Stimulated activated CD4-positive, alpha-beta T cell treated with anti-CD3 and anti-CD28 coated beads, Interleukin-12 subunit alpha, Interleukin-12 subunit beta, amount 100 ng/mL, for 48 hours (primary cell): ENCODE measurements at places on chromosomes 2 and 18.

- no peak for DNase-seq
Measured at GRCh38 chr2:182015334-182016109, 29.9 kb downstream of the PPP1R1C start.

- no peak for DNase-seq
Measured at GRCh38 chr2:132256251-132256902, 94.6 kb upstream of the ANKRD30BL start.

DNA sequence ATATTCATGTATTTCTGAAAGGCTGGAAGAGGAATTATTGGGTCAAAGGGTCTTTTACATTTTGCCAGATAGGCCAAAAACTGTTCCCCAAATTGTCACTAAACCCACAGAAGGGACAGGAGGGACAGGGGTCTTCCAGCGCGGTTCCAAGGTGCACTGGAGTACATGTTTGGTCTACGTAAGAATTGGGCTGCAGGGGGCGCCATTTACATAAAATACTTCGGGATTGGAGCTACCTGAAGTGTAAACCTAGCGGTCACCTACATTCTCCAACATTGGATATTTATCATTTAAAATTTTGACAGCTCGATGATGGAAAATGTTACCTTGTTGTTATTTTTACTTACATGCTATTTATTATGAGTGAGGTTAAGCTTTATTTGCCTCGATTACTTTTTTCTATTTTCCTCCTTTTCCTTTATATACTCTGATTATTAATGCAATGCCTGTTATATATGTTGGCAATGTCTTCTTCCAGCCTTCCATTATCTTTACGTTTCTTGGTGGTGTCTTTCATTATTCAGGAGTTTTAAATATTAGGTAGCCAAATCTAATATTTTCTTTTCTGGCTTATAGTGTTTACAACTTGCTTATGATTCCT, 43.0 kb upstream of the RAB6C start:
- DNase-seq = peak; percentile 45

- no peak for DNase-seq
Measured at GRCh38 chr2:210915912-210916311, 359.5 kb downstream of the CPS1 start.

DNA sequence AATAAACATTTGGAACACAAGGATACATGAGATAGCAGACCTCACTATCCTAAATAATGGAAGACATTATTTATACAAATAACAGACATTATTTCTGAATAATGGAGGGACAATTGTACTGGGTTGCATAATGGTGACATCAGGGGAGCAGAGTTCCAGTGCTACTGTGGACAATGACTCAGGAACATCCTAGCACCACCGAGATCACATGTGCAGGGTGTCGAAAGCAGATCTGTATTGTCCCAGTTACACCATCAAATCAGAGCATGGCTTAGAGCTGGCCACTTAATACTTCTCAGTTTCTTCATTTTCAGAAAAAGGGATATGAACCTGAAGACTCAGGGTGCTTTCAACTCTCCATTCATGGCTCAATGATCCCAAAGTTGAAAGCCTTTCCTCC, 249.1 kb upstream of the RBMS1 start:
- DNase-seq = no peak

DNA sequence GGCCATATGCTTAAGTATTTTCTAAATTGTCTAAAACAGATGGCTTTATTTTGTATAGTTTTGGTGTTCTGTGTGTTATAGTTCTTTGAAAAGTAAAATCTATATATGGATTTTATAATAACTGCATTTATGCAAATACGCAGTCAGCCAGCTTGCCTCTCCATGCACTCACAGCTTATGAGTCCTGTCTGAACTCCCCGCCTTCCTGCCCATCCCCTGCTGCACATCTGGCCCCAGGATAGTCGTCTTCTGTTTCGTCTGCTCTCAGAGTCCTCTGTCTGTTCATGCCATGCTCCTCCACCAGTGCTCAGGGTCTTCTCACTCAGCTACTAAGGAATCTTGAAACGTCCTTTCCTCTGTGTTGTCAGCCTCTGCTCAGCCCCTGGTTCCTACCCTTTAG, 28.2 kb upstream of the ANKRD62 start:
- DNase-seq = no peak

- no peak for DNase-seq
Measured at GRCh38 chr2:74246496-74247195, 48.2 kb downstream of the MTHFD2 start.

- DNase-seq = no peak
Measured at GRCh38 chr18:7273301-7273921, 42.5 kb downstream of the LRRC30 start.

DNA sequence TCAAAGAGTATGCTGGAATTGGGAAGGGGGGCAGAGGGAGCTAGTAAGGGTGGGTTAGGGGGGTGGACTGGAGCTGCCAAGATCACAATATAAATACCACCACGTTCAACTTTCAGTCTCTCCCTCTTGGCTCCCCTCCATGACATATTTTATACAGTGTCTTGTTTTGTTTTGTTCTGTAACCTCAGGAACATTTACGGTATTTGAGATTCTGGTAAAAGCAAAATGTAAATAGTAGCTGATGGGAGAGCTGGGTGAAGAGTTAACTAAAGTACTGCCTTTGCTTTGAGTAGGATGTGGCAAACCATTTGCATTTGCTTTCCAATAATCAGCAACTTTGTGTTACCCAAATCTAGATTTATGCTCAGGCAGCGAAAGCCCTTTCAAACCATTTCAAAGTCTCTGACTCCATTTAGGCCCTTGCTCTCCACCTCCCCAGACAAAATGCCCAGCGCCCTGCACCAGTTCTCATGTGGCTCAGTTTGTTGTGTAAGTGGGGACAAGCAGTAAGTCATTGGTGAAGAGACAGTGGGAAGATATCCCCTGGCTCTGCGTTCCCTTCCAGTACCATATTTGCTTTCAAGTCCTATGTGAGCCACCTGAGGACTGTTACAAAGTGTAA, 17.4 kb downstream of the IRS1 start:
- DNase-seq = no peak

GRCh38 chr2:124501575-124502152, 476.6 kb downstream of the CNTNAP5 start:
- DNase-seq = no peak

DNA sequence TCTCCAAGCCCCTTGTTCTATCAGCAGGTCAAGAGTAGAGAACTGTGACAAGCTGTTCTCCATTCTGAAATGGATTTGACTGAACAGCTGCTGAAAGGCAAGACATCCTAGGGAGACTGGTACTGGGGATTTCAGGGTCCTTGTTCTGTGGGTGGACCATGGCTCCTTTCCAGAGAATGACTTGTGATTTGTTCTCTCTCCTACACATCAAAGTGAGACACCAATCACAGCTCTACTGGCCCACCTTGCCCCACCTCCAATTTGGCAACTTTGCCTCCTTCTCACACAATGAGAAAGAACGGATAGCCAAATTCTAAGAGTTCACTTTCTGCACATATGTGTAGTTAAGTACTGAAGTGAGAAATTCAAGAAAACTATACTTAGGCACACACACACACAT, 67.4 kb downstream of the BCL11A start:
- DNase-seq = no peak

DNA sequence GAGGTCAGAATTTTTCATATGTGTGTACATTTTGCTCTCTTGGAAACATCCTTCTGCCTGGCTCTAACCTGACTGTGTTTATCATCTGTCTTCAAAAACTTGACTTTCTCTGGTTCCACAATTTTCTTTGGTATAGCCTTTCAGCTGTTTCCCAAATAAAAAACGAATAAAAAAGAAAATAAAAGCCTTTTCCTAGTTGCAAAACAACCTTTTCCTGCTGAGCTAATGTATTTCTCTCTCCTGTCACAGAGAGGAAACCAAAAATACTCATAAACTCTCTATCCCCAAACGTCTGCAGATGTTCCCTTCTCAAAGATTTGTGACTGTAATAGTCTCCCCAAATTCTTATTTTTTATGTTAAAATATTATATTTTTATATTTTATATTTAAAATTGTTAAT, 505.3 kb upstream of the SLC39A10 start:
- no peak for DNase-seq

GRCh38 chr2:233036162-233036838, 3.8 kb downstream of the NEU2 start:
- no peak for DNase-seq

DNA sequence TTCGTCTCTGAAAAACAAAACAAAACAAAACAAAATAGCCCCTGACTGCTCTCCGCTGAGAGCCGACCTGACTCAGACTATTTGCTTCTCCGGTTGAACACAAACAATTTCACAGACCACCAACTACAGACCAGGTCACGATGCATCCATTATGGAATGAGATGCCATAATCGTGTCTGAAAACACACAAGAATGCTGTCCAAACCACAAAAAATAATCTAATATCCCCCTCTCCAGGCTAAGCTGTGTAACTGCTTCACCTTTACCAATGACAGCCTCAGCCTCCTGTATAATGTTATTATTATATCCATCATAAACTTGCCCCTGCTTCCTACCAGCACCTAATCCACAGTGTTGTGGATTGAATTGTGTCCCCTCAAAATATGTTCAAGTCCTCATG, 114.7 kb downstream of the DNAH6 start:
- no peak for DNase-seq

- no peak for DNase-seq
Measured at GRCh38 chr2:172922306-172922705, 153.3 kb upstream of the MAP3K20 start.

GRCh38 chr2:152359573-152360363, 24.8 kb downstream of the FMNL2 start:
- no peak for DNase-seq

DNA sequence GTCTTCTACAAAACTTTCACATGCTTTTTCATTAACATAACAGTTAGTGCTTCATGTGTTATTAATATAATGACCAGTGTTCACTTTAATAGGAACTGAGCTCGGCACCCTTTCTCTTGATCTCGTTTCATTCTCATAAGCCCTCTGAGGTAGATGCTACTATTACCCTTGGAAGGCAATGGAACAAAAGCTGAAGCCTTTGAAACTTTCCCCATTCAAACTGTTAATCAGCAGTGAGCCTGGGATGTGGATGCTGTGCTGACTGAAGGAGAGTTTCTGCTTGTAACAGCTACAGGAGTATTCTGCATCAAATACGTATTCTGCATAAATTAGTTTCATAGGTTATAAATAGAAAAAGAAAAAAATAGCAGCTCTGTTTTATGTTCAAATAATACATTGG, 904.0 kb upstream of the CDH2 start:
- no peak for DNase-seq

DNA sequence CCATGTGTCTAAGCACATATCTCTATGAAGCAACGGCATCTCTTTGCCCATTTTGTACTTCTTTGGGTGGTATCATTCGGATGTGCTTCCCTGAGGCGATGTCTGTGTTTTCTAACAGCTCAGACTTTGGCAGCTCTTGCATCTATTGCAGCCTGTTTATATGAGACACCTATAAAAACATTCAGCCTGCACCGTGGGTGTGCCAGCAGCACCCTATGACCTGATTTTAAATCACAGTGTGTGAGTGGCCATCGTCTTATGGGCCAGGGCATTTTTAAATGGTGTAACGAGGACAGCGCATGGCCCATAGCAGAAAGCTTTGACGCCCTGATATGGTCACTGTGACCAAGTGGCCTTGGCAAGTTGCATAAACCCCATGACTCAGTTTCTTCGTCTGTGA, 12.9 kb downstream of the NPAS2 start:
- no peak for DNase-seq

- DNase-seq = no peak
Measured at GRCh38 chr2:41720331-41721251, 327.2 kb upstream of the PKDCC start.

DNA sequence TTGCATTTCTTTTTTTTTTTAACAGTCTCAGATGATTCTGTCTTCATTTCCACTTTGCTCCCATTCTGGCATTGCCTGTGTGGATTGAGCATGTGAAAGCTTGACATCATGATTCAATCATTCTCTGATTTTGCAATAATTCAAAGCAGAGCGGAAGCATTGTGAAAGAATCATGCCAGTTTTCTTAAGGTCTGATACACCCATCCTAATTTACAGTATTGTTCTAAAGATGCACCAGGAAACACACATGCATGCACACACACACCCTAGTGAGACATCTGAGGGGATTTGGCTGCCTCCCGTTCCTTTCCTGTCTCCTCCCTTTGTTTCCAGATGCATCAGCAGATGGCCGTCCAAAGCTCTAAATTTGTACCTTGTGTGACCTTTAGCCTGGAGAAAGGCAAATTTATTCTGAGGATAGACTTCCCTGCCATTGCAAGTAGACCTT, 97.3 kb downstream of the FMNL2 start:
- no peak for DNase-seq

DNA sequence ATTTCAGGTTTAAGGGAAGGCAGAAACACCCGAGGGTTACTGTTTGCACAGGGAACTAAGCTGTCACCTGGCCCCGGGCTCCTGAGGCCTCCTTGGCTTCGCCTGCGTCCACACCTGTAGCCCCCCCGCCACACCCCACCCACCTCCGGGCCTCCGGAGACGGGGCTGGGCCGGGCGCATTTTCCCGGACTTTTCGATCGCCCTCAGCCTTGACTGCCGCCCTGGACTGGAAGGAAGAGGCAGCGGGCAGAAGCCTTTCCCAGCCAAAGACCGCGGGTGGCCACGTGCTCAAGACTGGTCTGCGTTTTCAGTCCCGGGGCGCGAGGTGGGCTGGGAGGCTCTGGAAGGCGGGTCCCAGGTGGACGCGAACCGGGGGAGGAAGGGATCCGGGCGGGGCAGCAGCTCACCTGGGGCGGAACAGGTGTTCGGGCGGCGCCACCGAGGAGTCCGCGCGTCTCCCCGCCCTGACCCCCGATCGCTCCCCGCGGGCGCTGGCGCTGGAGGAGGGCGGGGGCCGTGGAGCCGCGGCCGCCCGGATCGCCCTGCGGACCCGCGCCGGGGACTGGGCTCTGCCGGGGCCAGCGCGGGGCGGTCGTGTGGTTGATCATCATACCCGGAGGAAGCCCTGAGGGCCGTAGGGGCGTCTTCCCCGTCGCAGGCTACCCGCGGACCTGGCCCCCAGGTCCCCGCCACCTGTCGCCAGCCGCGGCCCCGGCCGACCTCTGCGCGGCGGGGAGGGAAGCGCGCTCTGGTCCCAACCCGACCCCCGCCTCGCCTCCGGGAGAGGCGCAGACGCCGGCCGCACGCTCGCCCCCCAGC, 3.2 kb downstream of the ID2 start:
- DNase-seq = peak; percentile 44

- no peak for DNase-seq
Measured at GRCh38 chr2:46230115-46230571, 67.1 kb upstream of the EPAS1 start.

- no peak for DNase-seq
Measured at GRCh38 chr2:217899231-217900009, 103.4 kb downstream of the TNS1 start.

- DNase-seq = no peak
Measured at GRCh38 chr2:64532030-64532429, 7.9 kb downstream of the AFTPH start.

DNA sequence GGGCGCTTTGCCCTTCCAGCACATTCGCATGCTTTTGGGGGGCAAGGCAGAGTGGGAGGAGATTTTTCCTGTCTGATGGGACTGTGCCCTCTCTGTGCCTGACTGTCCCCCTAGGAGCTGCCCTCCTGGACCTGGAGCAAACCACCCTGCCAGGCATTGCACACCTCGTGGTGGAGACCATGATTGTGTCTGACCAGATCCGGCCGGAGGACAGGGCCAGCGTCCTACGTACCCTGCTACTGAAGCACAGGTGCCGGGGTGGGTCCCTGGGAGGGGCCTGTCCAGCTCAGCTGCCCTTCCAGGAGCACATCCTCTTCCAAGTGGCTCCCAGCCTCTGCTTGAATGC, 5.3 kb downstream of the SLC4A3 start:
- DNase-seq = no peak
